GM06990 (cell line): ENCODE measurements at places on chromosomes 1 and 21.

GRCh38 chr21:31162079-31162699, 123.9 kb upstream of the KRTAP19-8 start:
- DNase-seq = no peak

GRCh38 chr1:9782116-9782751, 41.5 kb downstream of the CLSTN1 start:
- no peak for DNase-seq

- DNase-seq = no peak
Observed at GRCh38 chr1:14741082-14741481, 142.6 kb downstream of the KAZN start.

GRCh38 chr1:57112148-57112547, 146.3 kb upstream of the C8B start:
- no peak for DNase-seq

GRCh38 chr1:220761688-220762427, 13.7 kb downstream of the MTARC2 start:
- no peak for DNase-seq

GRCh38 chr1:217133092-217133491, 409.9 kb upstream of the ESRRG start:
- DNase-seq = no peak

GRCh38 chr1:234200566-234200965, 172.7 kb upstream of the COA6 start:
- no peak for DNase-seq
